ENCODE measurements at places on chromosomes 11 and 22.
A peak's percentile ranks its signal among the peaks of the same experiment; 100 is the strongest.

- no peak for DNase-seq
Measured at GRCh38 chr11:119828006-119828405, 99.0 kb upstream of the NECTIN1 start.

DNA sequence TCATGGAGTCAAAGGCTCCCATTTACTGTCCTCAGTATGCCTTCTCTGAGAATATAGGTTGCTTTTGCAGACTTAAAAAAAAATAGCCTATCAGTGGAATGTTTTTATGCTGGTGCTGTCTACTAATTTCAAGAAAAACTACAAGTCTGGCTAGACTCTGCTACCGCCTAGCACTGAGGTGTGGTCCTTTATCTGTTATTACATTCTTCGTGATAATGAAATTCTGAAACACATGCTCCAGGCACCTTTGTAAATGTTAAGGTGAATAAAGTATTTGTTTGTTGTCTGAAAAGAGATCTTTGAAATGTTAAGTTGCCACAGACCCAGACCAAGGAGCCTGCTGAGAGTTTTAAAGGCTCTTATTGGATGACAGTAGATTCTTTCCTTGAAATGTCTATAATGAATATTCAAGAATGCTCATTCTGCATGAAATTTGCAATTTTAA is 95.3 kb downstream of the DBX1 start:
- no peak for DNase-seq

DNA sequence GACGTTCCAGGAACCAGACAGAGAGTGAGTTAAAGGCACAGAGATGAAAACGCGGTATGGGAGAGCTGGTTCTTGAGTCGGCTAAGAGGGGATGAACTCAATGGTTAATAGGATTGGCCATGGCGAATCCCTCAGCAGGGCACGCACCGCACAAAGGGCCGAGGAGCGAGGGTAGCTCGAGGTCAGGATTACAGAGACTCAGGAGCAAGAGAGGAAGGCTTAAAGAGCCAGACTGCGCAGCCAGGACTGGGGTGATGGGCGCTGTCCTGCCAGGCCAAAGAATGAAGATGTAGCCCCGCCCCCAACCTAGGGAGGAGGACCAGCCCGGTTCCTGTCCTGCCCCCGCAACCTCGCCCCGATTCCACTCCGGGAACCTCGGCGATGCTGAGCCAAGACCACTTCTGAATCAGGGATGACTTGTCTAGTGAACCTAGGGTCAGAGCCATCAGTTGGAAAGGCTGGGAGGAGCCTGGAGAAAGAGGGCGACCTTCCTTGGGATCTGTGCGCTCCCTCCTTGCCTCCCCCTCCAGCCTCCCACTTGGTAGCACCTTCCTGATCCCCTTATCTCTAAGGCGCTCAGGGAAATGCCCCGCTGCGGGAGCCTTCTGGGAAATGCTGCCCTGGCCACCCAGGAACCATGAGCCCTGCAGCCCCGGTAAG is at the start of gene PLEKHB1:
Gene PLEKHB1 (plus strand): TSS at position 610 of the 660 bp plus-strand sequence. CDS start 28 bp downstream, at position 638.
- DNase-seq, result no peak

DNA sequence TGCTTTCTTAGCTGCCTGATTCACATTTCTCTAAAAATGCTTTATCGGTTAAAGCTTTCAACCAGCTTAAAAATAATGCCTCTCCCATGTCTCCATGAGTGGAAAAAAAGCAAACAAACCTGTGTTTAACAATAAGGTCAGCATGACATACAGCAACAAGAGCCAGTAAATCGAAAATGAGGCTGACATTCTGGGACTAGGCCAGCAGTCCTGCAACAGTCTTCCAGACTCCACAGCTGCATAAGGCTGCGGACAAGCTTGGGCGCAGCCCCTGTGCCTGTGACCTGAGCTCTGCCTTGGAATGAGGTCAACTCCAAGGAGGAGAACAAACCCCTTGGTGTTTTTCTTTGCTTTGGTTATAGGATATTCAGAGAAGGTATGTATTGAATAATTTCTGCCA is 95.5 kb downstream of the PGR start:
- peak; percentile 96 for DNase-seq

DNA sequence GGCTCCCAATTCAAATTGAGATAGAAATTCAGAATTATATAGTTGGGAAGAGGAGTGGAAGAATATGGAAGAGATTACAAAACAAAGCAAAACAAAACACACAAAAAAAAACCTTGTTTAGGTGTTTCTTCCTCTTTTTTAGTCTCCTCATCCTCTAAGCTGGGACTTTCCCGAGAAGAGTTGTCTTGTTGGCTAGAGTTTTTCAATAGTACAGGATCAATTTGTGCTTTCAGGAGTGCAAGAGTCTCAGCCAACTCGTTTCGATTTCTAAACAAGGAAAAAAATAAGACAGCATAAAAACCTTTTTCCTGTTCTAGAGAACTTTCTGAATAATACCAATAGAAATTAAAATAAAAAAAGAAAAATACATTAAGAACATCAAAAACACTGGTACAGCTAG is 87.8 kb upstream of the CLNS1A start:
- no peak for DNase-seq

GRCh38 chr11:98398508-98398907 is 622.2 kb upstream of the CNTN5 start:
- DNase-seq, result no peak

DNA sequence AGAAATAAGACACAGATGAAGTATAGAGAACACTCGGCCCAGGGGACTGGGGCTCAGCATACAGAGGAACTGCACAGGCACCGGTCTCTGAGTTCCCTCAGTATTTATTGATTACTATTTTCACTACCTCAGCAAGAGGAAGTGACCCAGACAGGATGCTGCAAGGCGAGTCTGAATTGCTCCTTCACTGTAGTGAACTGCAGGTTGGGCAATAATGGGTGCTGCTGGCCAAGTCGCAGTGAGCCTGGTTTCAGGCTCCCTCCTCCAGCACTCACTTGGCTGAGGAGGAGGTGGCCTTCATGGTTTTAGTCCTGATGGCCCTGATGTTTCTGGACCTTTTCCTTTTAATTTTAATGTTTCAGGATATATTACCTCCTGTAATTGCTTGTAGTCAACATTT is 10.4 kb downstream of the OR52K2 start:
- peak; percentile 13 for DNase-seq

- peak; percentile 76 for DNase-seq
Measured at GRCh38 chr11:131910523-131911387, 540.3 kb downstream of the NTM start.

DNA sequence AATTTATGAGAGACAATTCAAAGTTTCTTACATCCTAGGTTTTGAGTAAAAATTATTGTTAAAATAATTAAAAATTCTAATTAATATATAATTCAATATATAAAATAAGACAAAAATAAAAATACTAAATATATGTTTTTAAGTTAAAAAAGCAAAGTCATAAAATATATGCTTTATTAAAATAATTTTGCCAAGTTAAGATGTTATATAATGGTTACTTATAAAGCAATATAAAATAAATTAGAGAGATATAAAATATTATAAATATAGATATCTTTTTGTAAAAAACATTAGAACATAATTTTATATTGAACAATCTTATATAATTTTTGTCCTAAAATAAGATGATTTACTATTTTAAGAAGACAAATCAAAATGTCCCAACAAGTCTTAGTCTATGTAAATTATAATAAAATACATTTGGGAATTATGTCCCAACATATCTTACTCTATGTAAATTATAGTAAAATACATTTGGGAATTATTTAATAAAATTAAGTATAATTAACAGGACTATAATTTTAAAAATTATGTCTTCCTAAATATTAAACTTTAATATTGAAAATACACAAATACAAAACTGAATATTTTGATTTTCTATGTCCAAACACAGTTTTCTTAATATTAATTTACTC is 67.7 kb upstream of the TOP3B start:
- DNase-seq, result no peak

GRCh38 chr11:122663056-122663740 is 7.7 kb downstream of the UBASH3B start:
- DNase-seq, result no peak

- DNase-seq, result no peak
Measured at GRCh38 chr11:72700146-72700545, 25.9 kb upstream of the PDE2A start.

DNA sequence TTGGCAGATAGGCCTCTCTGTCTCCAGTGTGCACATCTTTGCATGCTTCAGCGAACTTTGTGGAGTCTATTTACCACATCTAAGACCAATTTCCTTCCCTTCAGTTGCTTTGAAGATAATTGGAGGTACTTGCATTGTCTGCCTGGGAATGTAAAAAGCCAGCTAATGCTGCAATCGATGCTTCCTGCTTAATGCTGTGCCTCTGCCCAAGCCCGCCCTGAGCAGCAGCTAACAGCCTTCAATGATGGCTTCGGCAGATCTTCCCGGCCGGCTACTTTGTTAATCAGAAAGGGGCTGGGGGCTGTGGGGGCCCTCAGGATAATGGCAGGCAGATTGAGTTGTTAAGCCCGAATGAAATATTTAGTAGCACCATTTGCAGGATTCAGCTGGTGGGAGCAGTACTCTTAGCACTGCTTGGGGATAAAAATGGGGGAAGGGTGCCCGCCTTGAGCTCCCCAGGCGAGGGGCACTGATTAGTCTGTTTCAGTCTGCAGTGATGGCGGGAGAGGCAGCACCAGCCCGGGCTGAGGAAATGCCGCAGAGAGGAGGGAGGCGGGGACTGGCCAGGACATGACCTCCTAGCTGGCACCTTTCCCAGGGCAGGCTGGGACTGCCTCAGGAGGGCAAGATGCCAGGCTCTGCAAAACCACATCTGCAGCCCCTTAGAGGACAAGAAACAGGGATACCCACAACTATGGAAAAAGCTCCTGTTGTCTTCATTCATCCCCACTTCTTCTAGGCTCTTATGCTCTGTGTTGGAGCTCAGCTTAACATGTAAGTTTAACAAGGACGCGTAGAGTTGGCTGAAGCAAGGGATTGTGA is 460.0 kb downstream of the BUD13 start:
- DNase-seq, result peak; percentile 86

DNA sequence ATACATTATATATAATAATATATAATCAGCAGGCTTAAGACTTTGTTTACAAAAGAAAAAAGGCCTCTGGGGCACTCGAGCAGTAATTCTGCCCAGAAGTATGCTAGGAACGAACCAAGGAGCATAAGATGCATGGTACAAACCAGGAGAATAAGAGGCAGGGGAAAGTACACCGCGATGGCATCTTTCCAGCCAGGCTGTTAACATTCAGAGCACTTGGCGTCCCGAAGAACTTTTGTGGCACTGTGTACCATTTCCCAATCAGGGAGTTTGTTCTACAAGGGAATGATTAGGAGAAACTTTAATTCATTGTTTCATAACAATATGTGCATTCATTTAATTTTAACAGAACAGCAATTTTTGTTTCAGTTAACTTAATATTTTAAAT is 125.1 kb downstream of the WT1 start:
- no peak for DNase-seq

- DNase-seq, result no peak
Measured at GRCh38 chr11:9701799-9702198, 37.9 kb downstream of the SWAP70 start.

- no peak for DNase-seq
Measured at GRCh38 chr11:129992161-129992944, 10.3 kb downstream of the PRDM10 start.

- no peak for DNase-seq
Measured at GRCh38 chr11:30365793-30366517, 43.1 kb downstream of the ARL14EP start.

GRCh38 chr11:121661880-121662486 is 209.2 kb upstream of the SORL1-AS1 start:
- peak; percentile 46 for DNase-seq

DNA sequence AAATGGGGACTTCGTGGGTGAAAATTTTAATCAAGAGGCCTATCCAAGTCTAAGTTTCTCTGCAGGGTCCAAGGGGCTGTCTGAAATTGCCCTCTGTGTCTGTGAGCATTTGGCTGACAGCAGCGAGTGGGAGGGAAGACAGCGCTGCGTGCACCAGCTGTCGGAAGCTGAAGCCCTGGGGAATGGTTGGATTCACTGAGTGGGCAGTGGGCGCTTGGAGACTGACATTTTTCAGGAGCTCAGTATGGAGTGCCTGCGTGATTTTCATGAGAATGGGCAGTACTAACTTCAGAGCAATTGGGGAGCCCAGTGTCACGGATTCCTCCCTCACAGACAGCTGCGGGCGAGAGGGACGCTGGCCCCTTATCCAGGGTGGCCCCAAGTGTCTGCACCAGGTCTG is 388.8 kb upstream of the B3GAT1 start:
- DNase-seq, result no peak

- peak; percentile 94 for DNase-seq
Measured at GRCh38 chr11:35116762-35117640, 22.0 kb upstream of the CD44 start.

DNA sequence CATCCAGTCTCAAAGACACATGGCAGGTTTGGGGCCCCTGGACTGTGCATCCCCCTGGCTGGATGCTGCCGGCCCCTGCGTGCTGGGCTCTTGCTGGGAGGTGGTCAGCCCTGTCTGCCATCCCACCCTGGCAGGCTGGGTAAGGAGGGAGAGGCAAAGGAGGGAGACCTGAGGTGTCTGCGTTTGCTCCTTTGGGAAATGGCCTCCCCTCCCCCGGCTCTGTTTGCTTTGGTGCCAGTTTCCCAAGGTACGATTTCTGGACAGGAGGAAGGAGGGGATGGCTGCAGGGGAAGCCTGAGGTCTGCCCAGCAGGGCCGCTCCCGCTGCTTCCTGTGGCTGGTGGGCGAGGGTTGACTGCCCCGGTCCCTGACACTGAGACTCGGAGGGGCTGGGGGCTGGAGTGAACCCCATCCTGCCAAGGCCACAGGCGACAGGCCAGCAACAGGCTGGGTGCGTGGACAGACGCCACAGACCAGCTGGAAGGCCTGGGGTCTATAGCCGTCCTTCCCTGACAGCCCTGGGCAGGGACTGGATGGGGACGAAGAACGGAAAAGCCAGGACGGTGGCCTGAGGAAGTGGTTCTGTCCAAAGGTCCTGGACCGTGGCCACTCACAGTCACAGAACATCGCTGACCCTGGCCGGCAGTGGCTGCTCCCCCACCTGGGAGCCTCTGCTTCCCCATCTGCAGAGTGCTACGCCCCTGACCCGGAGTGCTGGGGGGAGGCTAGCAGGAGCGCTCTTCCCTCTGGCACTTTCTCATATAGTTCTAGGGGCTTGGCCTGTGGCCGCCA is 38.0 kb downstream of the OSBPL5 start:
- peak; percentile 49 for DNase-seq

DNA sequence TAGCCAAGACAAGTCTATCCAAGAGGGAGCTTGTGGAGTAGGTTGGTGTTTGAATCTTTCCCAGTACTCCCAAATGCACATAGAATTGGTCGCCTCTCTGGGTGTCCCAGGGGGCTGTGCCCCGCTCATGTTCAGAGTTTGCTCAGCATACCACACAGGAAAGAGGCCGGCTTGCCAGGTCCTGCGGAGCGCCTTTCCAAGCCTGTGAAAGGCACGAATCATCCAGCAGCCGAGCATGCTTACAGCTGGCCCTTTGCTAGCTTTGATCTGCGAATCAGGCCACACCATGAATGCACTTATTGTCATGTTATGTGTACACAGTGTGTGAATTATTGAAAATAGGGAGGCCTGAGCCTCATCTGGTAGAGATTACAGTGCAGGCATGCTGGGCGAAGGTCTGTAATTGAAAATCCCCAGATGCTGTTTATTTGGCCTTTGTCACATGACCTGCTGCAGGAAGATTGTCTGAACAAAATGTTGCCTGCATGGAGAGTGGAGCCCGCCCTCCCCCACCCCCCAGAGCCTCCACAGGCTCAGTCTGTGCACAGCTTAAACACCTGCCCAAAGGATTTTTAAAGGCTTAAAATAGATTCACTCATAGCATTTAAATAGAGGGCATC is 163.3 kb upstream of the RASSF10 start:
- DNase-seq, result peak; percentile 74
